ENCODE measurements at places on chromosomes 5 and 9.

GRCh38 chr5:143456952-143457547 is 53.6 kb upstream of the NR3C1 start:
- no peak for DNase-seq

GRCh38 chr5:151097061-151097460 is 16.2 kb upstream of the TNIP1 start:
- DNase-seq, result no peak

DNA sequence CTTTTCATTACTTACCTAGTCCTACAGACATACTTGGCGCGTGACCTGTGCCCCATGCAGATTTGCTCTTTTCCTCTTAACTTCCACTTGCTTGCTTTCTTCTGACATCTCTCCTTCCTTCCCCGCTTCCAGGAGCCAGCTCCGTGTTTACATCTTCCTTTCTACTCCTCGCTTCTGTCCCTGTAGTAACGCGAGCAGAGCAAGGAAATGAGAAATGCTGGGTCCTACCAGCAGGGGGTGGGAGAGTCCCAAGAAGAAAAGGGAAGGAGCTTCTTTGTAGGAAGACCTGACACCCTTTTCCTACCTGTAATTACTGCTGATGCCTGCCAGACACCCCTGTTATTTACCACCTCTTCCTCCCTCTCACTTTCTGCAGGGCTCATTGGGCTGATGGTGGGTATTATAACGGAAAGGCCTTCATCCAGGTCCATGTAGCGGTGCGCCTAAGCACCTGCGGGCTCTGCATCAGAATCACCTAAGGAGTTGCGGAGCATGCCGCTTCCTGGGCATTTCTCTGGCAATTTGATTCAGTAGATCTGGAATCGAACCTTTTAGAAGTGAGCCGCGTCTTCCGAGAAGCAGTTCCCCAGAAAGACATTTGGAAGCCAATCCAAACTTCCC is 1260.8 kb upstream of the WWC1 start:
- DNase-seq, result no peak

DNA sequence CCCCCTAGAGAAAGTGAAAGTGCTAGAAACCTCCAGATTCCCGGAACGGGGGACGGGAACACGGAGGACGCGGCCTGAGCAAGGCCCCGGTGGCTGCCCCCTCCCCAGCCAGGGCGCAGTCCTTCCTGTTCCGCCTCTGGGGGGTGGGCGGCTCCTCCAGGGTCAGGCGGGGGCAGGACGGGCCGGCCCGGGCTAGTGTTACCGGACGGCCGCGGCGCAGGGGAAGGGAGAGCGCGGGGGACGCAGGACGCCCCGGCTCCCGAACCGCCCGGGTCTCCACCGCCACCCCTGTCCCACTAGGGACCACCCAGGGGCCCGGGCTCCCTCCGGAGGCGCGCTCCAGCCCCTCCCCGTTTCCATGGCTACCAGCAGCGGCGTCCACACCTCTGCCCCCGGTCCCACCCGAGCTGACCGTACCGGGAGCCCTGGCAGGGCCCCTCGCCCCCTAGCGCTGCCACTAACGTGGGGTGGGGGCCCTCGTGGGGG is 579 bp downstream of the SLC12A7 start:
- no peak for DNase-seq

- DNase-seq, result no peak
Observed at GRCh38 chr5:17910318-17910717, 276.1 kb downstream of the TAF11L14 start.

DNA sequence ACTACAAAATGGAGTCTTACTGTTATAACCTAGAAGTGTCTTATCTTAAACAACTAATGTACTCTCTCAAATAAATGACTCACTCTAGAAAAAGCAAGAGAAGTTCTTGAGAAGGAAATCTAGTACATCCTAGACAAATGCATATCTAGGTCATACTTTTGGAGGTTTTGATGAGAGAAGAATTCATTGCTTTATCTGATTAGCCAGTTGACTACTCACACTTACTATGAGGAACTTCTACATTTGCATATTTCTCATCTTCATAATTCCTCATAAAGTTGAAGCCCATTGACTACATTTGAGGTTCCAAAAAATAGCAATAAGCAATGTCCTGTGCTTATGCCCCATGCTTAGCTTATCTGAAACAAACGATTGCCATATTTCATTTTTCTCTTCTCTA is 2.8 kb downstream of the JAKMIP2 start:
- no peak for DNase-seq

- DNase-seq, result no peak
Observed at GRCh38 chr9:33049680-33050361, 24.7 kb downstream of the DNAJA1 start.

GRCh38 chr5:92637247-92637646 is 943.8 kb downstream of the NR2F1-AS1 start:
- no peak for DNase-seq

DNA sequence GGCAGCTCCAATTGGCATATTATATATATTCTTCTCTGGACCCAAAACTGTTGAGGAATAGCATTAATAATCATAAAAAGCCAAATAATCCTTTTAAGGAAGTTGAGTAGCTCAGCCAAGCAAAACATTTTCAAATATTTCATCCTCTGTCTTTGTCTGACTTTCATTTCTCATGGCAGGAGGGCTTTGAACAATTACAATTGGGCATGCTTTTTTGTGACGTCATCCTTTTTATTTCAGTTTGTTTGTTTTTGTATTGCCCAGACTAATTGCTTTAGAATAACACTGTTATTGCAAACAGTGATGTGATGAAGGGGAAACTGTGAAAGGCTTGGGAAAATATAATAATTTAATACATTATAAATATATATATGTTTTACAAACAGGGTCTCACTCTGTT is 65.2 kb upstream of the MAP1B start:
- no peak for DNase-seq

DNA sequence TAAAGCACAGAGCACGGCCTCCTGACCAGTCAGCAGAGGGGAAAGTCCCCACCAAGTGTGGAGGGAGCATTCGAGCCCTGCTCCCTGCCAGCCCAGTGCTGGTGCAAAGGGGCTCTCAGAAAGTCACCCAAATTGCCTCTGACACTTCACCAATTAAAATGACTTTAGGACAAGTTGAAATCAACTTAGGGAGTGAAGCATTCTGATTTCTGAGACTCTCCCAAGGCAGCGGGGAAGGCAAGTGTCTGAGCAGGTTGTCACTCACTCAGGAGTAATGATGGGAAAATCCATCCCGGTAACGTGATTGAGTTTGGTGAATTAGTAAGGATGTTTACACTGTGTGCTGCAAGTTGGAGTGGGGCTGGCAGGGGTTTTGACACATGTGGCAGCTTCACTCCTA is 73.7 kb downstream of the PCDH1 start:
- DNase-seq, result no peak

DNA sequence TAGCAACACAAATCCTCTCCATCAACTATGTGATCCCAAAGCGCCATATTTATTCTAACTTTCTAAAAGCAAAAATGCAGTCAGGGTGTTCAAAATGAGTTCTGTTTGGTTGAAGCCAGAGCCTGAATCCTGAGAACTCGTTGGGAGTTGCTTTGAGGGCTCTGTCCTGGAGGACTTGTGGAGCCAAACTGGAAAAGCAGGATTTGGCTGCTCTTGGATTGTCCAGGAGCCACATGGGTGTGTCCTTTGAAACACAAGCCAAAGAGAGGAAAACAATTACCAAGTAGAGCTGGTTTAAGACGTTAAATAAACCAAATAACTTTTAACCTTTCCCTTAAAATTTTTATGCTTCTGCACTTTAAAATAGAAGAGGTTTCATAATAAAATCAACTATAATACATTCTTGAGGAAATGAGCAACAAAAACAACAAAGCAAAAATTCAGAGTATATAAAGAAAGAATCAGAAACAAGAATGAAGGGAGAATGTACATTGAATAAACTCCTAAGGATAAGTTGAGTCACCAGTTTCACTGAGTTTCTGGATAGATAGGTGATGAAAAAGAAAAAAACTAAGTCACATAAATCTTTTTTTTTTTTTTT is 13.5 kb downstream of the C5orf46 start:
- DNase-seq, result no peak

DNA sequence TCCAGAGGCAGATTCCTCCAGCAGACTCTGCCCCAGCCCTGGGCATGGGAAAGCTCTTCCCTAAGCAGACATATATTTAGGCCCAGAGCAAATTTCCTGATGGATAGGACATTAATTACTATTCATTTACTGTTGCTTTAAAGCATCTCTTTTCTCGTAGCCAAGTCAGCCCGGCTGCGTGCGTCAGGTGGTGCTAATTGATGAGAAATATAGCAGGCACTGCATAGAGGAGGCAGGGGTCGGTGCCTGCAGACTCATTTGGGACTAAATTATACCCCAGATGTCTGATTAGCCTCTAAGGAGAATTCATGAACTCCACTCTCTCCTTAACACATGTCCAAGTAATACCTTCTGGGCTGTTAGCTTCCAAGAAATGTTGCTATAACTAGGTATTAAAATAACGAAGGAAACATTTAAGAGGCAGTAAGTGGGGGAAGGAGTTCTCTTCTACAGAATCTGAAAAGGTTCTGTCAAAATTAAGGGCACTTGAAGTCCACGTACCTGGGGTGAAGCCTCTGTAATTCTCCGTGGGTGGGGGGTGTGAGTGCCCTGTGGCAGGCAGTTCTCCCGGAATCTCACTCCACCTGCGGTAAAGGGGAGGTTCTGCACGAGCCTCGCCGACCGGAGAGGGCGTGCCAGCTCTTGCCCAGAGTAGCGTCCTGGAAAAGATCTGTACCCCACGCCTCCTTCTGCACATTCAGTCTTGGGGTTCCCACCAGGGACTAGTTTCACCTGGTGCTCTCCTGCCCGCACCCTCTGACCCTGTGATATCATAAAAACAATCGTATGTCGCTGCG is 115.9 kb upstream of the FCN2 start:
- no peak for DNase-seq

DNA sequence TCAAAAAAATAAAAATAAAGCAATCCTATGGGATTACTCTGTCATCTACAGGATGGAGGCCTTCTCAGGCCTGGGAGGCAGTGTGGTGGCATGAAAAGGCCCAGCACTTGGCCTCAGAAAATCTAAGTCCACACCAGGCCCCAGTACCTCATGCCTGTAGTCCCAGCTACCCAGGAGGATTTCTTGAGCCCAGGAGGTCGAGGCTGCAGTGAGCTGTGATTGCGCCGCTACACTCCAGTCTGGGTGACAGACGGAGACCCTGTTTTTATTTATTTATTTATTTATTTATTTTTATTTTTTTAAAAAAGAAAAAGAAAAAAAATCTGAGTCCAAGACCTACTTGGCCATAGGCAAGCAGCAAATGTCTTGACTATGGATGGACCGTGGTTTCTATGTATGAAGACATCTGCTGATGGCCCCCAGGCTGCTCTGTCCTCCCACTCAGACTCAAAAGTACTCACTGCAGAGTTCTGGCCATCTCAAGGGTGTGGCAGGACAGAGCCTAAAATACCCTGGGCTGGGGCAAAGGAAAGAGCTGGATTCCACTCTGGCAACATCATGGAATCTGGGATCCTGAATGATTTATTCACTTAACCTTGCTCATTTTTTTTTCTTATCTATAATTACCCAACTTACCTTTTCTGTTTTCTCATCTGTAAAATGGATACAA is 55.0 kb downstream of the ARHGEF37 start:
- DNase-seq, result no peak

DNA sequence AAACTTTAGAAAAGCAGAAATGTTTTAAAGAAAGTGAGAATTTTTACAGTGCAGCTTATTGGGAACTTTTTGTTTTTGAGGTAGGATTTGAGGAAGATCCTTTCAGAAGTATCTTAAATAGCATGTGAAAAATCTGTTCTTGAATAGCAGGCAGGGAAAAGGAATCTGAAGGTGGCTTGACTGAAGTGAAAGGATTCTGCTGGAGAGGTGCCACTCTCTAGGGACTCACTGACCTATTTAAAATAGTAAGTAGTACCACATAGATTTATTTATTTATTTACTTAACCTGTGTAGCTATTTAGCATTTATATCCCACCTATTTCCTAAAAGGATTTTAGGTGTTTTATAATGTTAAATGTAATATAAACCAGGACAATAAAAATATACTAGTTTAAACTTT is 69.1 kb downstream of the NIPBL start:
- DNase-seq, result no peak

DNA sequence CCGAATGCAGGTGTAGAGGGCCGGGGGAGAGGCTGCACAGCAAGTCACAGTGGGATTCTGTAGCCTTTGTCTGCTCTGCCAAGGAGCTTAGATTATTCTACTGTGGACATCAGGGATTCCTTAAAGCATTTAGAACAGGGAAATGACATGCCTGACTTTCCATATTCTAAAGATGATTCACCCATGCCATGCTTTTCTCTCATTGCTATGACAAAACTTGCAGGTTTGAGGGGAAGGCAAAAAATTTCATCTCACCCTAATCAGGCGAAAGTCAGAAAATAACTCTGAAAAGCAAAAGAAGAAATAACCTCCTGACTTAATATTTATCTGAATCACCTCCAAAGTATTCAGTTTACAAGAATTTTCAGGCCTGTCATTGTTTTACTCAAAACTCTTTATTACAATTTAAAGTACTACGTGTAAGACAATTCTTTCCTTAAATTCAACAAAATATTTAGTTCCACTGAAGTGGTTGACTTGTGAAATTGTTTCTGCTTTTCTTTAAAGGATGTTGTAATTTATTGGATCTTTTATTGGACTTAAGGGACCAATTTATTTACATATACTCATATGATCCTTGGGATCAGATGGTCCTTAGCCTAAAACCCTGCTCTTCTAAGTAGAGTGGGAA is 30.0 kb upstream of the GAS1 start:
- DNase-seq, result no peak

DNA sequence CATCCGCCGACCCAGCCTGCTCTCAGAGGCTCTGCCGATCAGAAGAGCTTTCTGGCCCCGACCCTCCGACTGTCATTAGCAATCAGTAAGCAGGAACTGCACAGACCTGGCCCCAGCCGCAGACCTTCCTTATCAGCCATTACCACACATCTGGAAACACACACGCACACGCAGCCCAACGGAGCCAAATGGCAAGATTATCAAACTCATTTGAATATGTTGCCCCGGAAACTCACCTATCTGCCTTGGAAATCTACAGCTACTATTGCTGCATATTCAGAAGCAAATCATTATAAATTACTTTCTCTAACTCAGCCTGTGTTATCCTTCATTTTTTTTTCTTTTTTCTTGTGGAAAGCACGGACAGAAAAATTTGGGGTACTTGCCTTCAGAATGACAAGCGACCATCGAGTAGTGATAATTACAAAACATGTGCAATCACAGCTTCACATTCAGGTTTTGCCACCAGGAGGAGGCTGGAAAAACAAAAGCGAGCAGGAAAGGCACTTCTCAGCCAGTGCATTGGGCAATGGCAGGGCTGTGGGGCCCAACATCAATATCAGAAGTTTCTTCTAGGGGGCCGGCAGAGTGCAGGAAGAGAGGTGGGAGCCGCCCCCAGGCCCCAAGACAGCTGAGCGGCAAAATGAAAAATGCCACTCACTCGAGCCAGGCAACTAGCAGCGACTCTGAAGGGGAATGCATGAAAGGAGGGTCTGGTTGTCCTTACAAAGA is 122.3 kb downstream of the VAV2 start:
- DNase-seq, result no peak

- DNase-seq, result no peak
Observed at GRCh38 chr9:83281306-83282255, 218.6 kb upstream of the RASEF start.

- DNase-seq, result no peak
Observed at GRCh38 chr5:95533106-95533505, 21.7 kb downstream of the SKIC3 start.

GRCh38 chr5:110517396-110517795 is 209.1 kb downstream of the TMEM232 start:
- no peak for DNase-seq

Measured in stimulated activated CD4-positive, alpha-beta T cell treated with anti-CD3 and anti-CD28 coated beads, Interleukin-2, amount 100 ng/mL, for 24 hours (primary cell).